HEK293T (cell line): ENCODE measurements at places on chromosomes 13 and 19.
A peak's percentile ranks its signal among the peaks of the same experiment; 100 is the strongest.

DNA sequence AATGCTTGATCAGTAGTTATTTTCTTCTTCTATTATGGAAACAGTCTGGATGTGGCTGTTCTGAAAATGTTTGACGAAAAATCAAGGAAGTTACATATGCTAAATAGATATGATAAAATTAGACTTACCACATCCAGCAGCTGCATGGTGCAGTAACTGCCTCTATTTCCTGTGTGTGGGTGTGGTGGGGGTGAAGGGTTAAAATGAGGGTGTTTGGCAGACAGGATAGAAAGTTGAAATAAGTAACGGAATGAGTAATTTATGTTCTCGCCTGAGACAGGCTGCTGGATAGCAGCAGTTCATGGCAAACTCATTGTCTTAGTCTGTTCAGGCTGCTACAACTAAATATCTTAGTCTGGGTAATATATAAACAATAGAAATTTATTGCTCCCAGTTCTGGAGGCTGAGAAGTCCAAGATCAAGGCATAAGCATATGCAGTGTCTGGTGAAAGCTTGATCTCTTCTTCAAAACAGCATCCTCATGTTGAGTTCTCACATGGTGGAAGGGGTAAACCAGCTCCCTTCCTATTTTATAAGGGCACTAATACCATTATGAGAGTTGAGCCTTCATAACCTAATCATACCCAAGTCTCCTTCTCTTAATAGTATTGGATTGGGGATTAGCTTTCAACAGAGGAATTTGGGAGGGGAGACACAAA, 1248.9 kb downstream of the SLITRK5 start:
- DNase-seq = no peak

DNA sequence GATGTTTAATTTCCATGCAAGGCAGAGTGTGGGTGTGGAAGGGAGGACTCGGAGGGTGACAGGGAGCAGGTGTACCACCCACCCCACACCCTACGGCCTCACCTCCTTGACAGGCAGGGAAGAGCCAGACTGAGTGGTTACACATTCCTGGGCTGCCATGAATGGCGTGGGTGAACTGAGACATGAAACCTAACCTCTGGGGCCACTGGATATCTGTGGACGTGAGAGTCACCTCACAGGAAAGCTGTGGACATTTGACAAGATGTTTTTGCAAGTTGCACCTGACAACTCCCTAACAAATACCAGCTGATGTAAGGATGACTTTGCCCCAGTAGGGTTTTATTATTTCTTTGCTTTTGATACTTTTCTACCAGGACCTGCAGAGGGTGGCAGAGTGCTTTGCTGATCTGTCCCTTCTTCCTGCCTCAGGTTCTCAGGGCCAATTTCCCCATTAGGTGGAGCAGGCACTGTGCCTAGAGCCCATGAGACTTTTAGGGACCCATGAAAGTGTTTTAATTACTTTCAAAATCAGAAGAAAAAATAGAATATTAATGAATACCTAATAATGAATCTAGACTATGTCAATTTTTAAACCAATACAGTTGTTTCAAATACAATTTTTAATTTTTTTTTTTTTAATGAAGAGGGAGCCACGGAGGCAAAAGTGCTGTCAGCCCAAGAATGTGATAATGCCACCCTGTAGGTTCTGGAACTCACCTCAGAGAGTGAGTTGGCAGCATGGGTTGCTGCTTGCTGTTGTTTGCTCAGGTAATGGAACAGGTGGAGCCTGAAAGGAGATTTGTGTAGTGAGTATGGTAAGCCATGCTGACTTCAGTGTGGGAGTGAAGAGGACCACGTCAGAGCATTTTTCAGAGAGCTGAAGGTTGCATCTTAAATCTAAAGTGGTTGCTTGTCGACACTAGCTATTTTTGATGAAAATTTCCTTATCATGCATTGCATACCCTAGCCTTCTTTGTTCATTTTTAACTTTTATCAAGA, 58.0 kb upstream of the CYSLTR2 start:
- DNase-seq = peak; percentile 36

DNA sequence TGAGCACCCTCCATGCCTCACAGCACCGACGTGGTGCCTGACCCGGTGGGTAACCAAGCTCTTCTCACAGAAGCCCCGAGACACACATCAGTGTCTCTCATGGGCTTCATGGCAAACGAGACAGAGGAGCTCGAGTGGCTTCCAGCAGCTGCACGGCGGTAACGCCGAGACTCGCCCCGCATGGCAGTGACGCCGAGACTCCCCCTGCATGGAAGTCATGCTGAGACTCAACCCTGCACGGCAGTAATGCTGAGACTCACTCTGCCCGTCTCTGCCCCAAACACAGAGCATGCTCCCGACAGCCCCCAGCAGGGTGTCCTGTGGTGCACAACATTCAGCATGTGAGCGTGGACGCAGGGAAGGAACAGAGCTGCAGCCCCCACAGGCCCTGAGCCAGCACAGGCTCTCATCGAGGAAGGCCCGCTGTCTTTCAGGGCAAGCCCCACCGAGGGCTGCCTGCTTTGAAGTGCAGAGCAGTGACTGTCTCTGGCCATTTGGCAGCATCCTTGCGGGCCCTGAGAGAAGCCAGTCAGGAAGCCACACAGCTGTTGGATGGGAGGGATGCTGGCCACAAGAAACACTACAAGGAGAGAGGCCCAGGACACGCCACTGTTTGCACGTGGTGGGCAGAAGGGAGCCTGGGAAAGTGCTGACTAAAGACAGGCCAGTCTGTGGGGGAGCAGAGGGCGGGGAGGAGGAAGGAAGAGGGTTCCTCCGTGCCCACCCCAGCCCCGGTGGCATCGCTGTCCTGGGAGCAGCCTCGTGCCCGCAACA, 9.5 kb downstream of the GAS6 start:
- no peak for DNase-seq

- peak; percentile 30 for DNase-seq
Measured at GRCh38 chr19:16660763-16661479, at the start of gene TMEM38A. Gene TMEM38A, plus strand, starts transcription at chr19:16661139. Its CDS starts 79 bp downstream, at chr19:16661218.

DNA sequence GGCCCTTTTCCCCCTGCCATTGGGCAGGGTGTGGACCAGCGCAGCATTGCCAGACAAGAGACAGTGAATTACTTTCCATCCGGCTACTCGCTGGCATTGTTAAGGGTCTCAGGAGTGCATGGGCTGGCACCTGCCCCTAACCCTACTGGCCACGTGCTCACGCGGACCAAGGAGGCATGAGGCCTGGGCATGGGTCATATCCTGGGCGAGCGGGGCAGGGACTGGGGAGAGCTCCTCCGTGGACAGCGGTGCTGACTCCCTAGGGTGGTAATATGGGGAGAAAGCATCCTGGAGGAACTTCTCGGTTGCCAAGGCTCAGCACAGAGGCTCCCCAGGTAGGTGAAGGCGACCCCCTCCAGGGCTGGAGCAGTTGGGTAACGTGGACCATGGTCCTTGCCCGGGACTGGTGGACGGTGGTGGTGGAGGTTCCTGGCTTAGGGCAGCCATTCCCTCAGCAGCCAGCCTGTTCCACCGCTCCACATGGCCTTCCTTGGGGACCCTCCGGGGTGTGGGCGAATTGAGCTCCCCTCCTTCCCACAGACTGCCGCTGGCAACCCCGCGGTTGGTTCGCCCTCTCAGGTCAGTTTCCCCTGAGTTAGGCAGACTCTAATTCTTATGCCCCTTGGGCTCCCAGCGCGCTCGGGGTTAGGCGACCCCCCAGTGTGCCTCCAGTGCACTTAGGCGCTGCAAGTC, 465.1 kb downstream of the SLITRK5 start:
- DNase-seq = no peak

DNA sequence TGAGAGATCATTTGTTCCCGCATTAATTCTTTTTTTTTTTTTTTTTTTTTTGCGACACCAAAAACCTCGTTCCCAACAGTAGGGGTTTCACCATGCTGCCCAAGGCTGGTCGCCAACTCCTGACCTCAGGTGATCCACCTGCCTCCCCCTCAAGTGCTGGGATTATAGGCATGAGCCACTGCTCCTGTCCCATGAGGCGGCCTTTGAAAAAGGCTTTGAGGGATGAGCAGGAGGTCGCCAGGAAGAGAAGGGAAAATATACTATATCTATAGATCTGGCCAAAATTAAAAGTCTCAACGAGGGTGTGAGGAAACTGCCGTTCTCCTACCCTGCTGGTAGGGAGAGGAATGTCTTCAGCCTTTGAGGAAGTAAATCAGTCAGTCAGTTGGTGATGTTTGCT, 26.2 kb downstream of the ZNF473 start:
- no peak for DNase-seq

DNA sequence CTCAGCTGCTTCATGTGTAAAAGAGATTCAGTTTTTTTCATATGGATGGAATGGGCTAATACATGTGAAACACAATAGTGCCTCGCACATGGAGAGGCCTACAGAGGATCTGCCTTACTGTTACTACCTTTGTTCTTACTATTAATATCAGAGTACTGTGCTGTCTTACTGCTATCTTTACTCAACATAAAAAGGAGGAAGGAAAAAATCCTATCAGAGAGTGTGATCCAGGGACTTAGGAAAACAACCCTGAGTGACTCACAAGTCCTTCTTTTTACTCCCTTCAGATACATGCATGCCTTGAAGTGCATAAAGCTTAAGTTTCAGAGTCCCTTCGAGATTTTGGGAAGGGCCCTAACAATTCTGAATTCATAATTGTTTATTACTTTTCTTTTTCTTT, 136.8 kb downstream of the TBC1D4 start:
- DNase-seq = no peak

DNA sequence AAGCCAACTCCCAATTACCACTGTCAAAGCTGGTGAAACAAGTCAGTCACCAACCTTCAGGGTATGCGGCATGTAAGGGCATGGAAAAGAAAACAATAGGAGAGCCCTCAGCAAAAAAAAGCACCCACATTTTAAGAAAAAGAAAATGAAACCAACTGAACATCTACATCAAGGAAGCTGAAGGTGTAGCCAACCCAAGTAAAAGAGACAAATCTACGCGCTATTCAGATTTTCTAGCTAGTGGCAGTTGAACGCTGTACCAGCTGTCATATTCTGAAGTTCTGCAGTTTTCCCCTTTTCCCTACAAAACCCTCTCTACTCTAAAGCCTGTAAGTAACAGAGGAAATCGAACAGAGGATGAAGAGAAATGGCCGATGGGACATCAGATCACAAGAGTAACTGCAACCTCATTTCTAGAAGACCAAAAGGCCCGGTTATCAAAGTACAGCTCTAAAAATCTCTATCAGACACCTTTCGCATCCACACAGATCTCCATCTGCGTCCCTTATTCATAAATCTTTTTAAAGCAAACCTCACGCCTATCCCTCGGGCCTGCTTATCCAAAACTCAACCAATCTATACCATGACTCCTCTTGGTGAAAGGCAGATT, 1.4 kb downstream of the MYCBP2 start:
- DNase-seq = no peak

DNA sequence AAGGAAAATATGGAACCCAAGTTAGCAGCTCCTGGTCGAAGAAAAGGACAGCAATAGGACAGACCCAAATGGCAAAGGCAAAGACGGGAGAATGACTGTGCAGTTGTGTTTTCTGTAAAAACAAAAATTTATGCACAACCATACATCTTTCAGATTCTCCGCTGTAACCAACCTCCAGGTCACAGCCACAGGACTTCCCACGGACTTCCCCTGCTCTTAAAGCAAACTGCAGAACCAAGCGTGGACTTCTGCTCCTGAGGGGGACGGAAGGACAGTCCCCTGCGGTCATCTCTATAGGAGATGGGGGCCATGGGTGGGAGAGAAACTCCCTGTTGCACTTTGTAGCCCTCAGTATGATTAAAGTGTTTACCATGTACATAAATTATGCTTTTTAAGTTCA, 2.5 kb downstream of the GRTP1 start:
- DNase-seq = no peak

DNA sequence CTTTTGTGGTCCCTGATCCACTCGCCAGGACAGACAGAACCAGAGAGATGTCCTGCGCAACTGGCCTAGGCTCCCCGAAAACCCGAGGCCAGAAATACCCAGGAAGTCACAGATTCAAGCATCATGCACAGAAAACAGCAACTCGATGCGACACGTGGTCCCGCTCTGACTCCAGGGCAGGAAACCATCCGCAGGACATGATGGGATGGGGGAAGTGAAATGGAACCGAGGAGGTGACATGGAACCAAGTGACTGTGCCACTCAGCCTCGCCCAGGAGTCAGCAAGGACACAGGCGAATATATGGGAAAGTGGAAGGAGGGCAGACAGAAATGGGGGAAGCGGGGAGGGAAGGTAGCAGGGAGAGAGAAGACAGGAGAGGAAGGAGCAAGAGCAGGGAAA, 1.1 kb downstream of the ZSCAN18 start:
- DNase-seq = no peak

GRCh38 chr19:803099-803561, 5.9 kb downstream of the PTBP1 start:
- no peak for DNase-seq

DNA sequence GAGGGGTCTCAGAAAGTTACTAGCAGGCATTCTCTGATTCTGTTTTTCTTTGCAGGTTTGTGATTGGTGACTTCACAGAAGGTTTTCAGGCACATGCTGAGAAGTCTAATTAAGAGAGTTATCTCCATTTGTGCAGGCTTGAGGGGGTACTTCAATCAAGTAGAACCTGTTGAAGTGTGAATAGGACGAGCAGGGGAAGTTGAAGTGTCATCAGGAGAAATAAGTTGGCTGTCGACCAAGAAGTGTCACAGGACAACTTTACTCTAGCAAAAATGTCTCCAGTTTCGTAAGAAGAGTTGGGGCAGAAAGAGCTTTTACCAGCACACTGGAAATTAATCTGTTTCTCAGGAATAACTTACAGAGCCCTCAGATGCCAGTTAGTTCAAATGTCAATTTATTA, 576.5 kb upstream of the SLITRK5 start:
- DNase-seq = peak; percentile 28

GRCh38 chr19:2243274-2244124, 5.6 kb upstream of the AMH start:
- DNase-seq = no peak

DNA sequence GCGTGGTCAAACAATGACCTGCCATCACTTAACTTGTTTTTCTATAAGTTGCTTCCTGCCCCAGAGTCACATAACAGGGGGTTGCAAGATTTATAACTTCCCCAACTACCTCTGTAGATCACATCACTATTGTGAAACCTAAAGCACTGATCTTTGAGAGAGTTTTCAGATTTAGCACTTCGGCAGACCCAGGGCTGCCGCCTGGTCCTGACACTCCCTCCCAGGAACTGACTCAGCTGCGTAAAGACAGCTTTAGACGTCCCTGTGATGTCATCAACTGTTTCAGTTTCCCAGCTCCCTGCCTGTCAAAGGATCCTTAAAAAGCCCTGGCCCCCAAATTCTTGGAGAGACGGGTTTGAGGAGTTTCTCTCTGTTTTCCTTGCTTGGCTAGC, 33.3 kb downstream of the IGFL2 start:
- no peak for DNase-seq

DNA sequence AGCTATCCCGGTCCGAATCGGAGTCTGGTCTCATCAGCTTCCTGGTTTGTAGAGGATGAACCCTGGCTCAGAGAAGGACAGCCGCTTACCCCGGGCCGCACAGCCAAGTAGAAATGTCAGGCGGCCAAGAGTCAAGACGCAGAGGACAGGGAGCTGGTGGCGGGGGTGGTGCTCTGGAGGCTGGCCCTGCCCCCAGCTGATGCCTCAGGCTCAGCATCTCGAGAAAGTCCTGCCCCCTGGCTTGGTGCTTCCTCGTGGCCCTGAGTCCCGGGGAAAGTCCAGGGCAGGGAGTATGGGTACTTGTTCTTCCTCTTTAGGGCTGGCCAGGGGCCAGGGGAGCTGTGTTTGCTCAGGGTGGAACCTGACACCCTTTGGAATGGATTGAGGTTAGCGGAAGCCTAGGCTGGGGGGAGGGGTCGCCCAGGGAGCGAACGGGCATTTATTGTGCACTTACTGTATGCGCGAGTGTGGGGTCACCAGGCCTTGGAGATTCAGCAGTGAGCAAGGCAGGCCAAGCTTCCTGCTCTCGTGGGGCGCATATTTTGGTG, 2.2 kb downstream of the TJP3 start:
- no peak for DNase-seq

- no peak for DNase-seq
Measured at GRCh38 chr19:43286786-43287185, 17.5 kb upstream of the PSG9 start.
